Colonic mucosa (tissue), 4 donors: ENCODE measurements at places on chromosomes 5 and 9.
A peak's percentile ranks its signal among the peaks of the same experiment; 100 is the strongest.

DNA sequence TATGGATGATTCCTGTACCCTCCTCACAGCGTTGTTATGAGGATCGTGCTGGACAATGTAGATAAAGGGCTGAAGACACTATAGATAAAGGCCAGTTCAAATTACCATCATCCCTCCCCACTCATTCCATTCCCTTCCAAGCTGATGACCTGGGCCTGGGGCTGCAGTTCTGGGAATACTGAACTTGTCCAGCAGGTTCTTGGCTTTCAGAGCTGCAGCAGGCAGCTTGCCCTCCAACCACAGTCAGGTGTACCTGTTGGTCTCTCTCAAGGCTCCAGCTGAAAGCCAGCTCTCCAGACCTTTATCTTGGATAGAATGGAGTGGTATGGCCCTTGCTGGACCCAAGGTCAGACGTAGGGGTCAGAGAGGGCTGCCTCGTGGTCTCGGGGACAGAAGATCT, 92.5 kb downstream of the PCDH1 start:
- no peak overlapping the region for H3K27ac ChIP-seq
- no peaks in the 10 kb centered on the region for H3K36me3 ChIP-seq
- H3K4me3 ChIP-seq, result no peak overlapping the region
- no peaks in the 10 kb centered on the region for H3K4me1 ChIP-seq
- H3K27me3 ChIP-seq, result no peaks in the 10 kb centered on the region

DNA sequence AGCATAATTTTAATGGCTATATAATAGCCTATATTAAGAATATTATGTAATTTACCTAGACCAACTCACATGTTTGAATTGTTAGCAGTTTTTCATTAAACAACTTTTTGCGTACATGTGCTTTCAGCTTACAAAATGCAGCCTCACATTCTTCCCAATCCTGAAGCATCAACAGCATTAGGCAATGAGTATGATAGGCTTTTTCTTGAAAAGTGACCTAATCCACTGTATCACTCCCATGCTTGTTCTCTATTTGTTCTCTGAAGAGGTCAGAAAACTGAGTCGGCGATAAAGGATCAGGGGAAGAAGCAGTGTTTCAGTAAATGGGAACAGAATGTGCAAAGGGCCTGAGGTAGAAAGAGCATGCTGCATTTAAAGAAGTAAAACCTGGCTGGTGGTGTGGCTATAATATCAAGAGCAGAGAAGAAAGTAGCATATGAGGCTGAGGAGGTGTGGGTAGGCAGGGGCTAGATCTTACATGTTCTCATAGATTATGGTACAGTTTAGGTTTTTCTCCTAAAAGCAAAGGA, 212.4 kb downstream of the SAXO1 start:
- DNase-seq, result no peak
- H3K4me1 ChIP-seq, result peaks cover 5% of the 10 kb centered on the region
- no peaks in the 10 kb centered on the region for H3K36me3 ChIP-seq
- H3K27ac ChIP-seq, result no peak overlapping the region

GRCh38 chr9:120522558-120522957, 57.4 kb downstream of the CDK5RAP2 start:
- H3K4me3 ChIP-seq, result no peak overlapping the region
- no peak overlapping the region for H3K27ac ChIP-seq
- no peaks in the 10 kb centered on the region for H3K36me3 ChIP-seq
- DNase-seq, result no peak
- no peaks in the 10 kb centered on the region for H3K4me1 ChIP-seq

- no peaks in the 10 kb centered on the region for H3K36me3 ChIP-seq
- H3K4me1 ChIP-seq, result no peaks in the 10 kb centered on the region
- DNase-seq, result no peak
- no peak overlapping the region for H3K27ac ChIP-seq
Observed at GRCh38 chr5:39977066-39977655, 552.4 kb upstream of the DAB2 start.

- no peaks in the 10 kb centered on the region for H3K27me3 ChIP-seq
- H3K4me1 ChIP-seq, result peaks cover 8% of the 10 kb centered on the region
Observed at GRCh38 chr5:132776131-132776937, 705 bp downstream of the SEPTIN8 start.

- no peaks in the 10 kb centered on the region for H3K36me3 ChIP-seq
- no peak overlapping the region for H3K27ac ChIP-seq
- DNase-seq, result no peak
- peaks cover 3% of the 10 kb centered on the region for H3K4me1 ChIP-seq
- H3K27me3 ChIP-seq, result no peaks in the 10 kb centered on the region
- no peak overlapping the region for H3K4me3 ChIP-seq
Observed at GRCh38 chr5:139065306-139065705, 132.9 kb downstream of the SIL1 start.

DNA sequence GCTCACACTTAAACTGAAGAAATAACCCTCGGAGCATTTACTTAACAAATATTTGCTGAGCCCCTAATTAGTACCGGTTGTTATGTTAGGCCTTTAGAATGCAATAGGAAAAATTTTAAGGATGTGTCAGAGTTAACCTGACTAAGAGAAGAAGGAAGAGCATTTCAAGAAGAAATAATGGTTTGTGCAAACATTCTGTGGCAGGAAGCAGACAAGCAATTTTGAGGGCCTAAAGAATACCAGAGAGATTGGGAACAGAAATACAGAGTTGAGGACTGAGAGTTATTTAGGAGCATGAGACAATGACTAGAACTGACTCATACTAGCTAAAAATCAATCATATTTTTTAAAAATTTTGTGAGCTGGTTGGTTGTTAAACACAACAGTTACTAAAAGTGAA, 218.8 kb downstream of the PRR16 start:
- DNase-seq, result no peak
- no peaks in the 10 kb centered on the region for H3K27me3 ChIP-seq
- no peaks in the 10 kb centered on the region for H3K36me3 ChIP-seq
- no peaks in the 10 kb centered on the region for H3K4me1 ChIP-seq
- no peak overlapping the region for H3K27ac ChIP-seq

- no peak overlapping the region for H3K4me3 ChIP-seq
- no peaks in the 10 kb centered on the region for H3K27me3 ChIP-seq
- no peak overlapping the region for H3K27ac ChIP-seq
- no peaks in the 10 kb centered on the region for H3K36me3 ChIP-seq
- no peaks in the 10 kb centered on the region for H3K4me1 ChIP-seq
Observed at GRCh38 chr5:15897656-15898055, 281.9 kb downstream of the MARCHF11 start.

DNA sequence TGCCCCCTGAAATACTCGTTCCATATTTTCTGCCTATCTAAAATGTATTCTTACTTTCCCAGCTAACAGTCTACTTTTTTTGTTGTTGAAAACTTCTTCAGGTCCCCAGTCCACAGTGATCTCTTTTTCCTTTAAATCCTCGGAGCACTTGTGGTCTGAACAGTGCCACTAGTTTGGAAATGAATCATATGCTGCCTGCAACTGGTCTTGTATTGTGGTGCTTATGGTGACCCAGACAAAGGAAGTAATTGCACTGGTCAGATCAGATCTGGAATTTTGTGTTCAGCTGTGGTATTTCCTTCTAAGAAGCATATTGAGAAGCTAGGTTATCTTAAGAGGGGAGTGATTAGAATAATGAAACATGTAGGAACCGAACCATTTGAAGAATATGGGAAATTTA, 2.9 kb downstream of the UNC13B start:
- DNase-seq, result no peak
- no peak overlapping the region for H3K4me3 ChIP-seq
- H3K36me3 ChIP-seq, result no peaks in the 10 kb centered on the region
- H3K4me1 ChIP-seq, result peaks cover 3% of the 10 kb centered on the region

DNA sequence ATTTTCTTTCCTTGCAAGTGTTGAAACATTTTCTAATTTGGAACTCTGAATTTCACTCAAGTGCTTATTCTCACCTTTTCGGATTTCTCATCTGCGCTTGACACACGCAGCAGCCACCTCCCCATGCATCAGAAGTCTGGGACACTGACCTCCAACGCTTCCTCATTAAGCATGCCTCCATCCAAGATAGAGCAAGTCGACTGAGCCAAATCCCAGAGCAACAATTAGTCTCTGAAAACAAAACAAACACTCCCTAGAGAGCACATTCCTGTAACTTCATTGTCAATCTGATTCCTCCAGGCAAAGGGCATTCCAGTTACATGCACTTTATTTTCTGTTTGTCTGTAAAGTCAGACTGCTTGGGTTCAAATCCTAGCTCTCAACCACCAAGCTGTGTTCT, 5.7 kb downstream of the CD180 start:
- DNase-seq, result no peak
- H3K36me3 ChIP-seq, result no peaks in the 10 kb centered on the region
- H3K4me3 ChIP-seq, result no peak overlapping the region
- no peak overlapping the region for H3K27ac ChIP-seq
- no peaks in the 10 kb centered on the region for H3K27me3 ChIP-seq
- H3K4me1 ChIP-seq, result peaks cover 6% of the 10 kb centered on the region

GRCh38 chr5:43179836-43180235, 12.2 kb upstream of the NIM1K start:
- DNase-seq, result no peak
- H3K4me1 ChIP-seq, result no peaks in the 10 kb centered on the region
- no peak overlapping the region for H3K4me3 ChIP-seq

- H3K36me3 ChIP-seq, result no peaks in the 10 kb centered on the region
- no peaks in the 10 kb centered on the region for H3K27me3 ChIP-seq
- H3K4me3 ChIP-seq, result no peak overlapping the region
- peak overlapping the region; percentile 39 for H3K27ac ChIP-seq
Observed at GRCh38 chr5:157571357-157571827, 4.2 kb downstream of the ADAM19 start.

GRCh38 chr5:152113401-152113800, 188.8 kb upstream of the GLRA1 start:
- no peak overlapping the region for H3K4me3 ChIP-seq
- no peak overlapping the region for H3K27ac ChIP-seq
- H3K36me3 ChIP-seq, result no peaks in the 10 kb centered on the region
- DNase-seq, result no peak
